ENCODE measurements at places on chromosomes 4 and X.

GRCh38 chr4:110396963-110397362, 79.0 kb upstream of the ENPEP start:
- no peak for DNase-seq

DNA sequence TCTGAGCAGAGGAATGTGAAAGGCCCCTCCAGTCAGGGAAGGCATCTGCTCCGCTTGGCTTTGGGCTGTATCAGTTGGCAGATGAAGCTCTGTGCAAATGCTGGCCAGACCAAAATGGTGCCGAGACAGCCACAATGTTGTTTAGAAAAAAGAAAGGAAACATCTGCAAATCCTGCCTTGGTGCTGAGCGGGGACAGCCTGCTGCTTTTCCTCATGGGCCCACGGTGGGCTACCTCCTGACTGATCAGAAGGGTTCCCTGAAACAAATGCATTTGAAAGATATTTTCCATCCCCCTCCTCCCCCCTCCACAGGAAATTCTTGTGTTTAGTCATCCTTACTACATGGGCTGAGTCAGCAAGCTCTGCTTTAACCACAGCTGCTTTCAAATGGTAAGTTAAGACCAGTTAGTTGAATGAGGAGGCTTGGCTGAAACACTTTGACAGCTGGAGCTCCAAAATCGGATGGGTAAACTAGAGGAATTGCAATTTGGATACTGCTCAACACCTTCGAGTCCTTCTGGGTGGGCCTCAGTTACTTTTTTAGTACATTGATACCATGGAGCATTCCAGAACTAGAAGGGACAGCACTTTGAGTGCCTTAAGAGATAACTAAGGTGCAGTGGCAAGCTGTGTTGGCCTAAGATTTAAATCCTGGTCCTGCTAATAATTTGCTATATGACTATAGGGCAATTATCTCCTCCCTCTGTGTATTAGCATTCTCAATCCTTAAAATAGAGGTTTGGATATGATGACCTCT, 36.0 kb downstream of the PLAC1 start:
- peak; percentile 39 for DNase-seq

- DNase-seq = no peak
Measured at GRCh38 chrX:21734175-21734574, 23.7 kb downstream of the SMPX start.

DNA sequence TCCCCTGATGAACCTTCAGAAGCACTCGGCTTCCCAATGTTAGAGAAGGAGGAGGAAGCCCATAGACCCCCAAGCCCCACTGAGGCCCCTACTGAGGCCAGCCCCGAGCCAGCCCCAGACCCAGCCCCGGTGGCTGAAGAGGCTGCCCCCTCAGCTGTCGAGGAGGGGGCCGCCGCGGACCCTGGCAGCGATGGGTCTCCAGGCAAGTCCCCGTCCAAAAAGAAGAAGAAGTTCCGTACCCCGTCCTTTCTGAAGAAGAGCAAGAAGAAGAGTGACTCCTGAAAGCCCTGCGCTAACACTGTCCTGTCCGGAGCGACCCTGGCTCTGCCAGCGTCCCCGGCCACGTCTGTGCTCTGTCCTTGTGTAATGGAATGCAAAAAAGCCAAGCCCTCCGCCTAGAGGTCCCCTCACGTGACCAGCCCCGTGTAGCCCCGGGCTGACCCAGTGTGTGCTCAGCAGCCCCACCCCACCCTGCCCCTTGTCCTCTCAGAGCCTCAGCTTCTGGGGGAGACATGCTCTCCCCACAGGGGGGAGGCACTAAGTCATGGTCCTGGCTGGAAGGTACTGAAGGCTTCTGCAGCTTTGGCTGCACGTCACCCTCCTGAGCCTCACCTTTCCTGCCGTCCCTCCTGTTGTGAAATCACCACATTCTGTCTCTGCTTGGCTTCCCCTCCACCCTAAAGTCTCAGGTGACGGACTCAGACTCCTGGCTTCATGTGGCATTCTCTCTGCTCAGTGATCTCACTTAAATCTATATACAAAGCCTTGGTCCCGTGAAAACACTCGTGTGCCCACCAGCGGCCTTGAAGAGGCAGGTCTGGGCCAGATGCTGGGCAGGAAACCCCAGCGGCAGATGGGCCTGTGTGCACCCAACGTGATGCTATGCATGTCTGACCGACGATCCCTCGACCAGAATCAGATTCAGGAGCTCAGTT, 34.7 kb downstream of the NOP14 start:
- DNase-seq = no peak

GRCh38 chrX:17052793-17053192, 106.3 kb downstream of the REPS2 start:
- no peak for DNase-seq

GRCh38 chr4:56755901-56756300, 65.6 kb downstream of the SPINK2 start:
- no peak for DNase-seq

- peak; percentile 24 for DNase-seq
Measured at GRCh38 chr4:133150486-133151340, 1.6 kb downstream of the PCDH10 start.

DNA sequence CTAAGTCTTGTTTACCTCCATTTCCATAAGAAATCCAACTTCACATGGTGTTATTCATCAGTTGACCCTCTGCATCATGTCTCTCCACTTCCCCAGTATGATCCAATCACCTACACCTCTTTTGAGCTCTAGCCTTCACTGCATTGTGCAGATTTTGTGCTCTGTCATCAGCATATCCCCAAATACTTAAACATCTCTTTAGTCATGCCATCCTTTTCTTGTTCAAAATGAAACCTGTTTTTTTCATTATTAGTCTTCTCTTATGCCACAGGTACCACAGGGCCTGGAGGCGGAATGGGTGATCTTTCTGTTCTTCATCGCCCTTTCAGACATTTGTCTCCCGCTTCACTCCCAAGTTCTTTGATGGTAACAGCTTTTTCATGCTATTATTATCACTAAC, 382.7 kb upstream of the GALNTL6 start:
- no peak for DNase-seq

Data from GM13976 (cell line).